Cerebellar nuclear complex (tissue), 1 donor: ENCODE measurements at places on chromosomes 13 and 19.
A peak's percentile ranks its signal among the peaks of the same experiment; 100 is the strongest.

DNA sequence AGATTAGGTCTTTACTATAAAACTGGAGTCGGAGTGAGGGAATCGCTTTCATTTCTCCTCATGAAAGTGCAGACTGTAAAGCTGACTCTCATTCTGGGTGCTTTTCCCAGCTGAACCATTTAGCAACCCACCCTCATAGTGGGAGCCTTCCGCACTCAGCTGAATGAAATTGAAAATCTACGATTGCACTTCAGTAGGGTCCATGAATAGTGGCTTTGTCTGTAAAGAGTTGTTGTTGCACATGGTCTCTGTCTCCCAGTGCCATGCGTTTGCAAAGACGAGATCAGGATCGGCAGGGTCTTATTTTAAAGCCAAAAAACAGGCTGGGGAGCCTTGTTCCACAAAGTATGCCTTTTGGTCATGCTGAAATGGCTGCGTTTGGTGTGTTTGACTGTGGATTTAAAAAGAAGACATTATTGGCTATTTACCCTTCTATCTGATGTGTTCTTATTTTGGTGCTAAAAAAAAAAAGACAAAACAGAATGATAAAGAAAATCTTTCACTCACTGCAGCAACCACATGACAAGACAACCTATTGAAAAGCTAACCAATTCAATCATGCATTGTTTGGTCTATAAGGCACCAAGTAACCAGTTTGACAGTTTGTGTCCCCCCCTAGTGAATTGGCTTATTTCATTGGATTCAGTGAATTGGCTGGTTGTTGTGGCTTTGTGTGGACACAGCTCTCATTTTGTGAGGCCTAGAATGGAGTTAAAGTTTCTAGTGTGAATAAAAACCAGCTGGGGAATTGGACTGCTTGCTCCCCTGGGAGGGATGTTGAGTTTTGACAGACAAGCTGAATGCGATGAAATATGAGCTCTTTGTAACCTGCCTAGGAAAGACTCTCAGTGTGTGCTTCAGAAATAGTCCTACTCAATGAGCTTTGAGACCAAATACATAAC is 65.6 kb downstream of the ARHGAP35 start:
- no peak for DNase-seq

DNA sequence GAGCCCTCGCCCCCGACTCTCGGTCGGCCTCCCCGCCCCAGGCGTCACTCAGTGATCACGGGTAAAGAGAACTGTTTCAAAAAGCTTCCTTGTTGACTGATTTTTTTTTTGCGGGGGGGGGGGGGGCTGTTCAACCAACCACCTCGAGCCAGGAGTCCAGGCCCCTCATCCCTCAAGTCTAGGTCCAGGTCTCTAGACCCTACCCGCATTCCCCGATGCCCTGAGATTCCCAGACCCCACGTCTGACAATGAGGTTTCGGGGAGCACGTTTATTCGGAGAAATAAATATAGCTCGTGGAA is 4.3 kb downstream of the HRC start:
- no peak for DNase-seq

DNA sequence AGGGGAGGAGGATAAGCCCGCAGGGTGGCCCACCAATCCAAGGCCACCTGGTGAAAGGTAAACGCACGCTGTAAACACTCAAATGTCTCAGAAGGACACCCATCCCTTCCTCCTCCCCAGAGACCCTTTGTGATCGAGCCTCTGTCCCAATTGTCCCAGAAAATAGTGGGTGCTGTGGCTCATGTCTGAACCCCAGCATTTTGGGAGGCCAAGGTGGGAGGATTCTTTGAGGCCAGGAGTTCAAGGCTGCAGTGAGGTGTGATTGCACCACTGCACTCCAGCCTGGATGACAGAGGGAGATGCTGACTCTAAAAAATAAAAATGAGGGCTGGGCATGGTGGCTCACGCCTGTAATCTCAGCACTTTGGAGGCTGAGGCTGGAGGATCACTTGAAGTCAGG is 3.1 kb upstream of the ABHD17A start:
- DNase-seq: no peak

GRCh38 chr19:44799627-44800346 is 9.1 kb upstream of the BCAM start:
- DNase-seq: no peak

- no peak for DNase-seq
These were observed 3.6 kb upstream of the KCNN4 start for GRCh38 chr19:43784241-43784980.

DNA sequence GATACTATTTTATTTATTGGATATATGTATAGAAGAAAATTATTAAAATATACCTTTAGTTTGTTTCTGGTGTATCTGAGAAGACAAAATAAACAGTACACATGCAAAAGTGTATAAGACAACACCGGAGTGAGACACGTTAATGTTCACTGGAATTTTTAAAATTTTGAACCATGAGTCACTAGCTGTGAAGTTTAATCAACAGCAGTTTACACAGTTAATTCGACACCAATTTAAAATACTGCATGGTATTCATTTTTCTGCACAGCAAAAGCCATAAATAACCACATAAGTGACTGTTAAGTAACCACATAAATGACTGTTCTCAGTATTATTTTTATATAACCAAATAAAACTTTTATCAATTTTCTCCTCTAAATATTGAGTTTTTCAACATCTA is 418.7 kb upstream of the NBEA start:
- no peak for DNase-seq

- no peak for DNase-seq
These were observed 65.2 kb upstream of the ZNF599 start for GRCh38 chr19:34838248-34838647.

DNA sequence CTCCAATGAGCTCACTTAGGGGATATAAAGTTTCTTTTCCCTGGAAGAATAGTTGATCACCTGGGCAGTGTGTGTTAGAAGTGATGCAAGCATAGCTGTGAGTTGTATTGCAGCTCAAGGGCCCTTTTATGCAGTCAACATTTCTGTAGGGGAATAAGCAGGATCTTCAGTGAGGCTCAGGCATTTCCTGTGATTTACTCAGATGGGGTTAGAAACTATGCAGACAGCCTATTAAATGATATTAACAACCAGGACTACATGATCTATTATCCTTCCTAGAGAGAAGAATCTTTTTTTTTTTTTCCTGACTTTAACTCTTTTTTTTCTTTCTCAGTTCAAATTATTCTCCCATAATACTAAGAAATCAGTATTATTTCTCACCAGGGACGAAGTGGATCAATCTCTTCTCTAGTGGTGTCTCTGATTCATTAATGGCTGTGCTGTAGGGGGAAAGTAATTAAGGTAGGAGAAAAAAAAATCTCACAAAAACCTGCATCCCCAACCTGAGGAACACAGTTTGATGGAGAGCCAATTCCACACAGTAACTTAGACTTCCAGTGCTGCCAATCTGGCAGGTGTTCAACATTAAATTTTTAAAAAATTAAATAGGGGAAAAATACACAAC is 126.4 kb upstream of the SLC10A2 start:
- no peak for DNase-seq

GRCh38 chr19:50435221-50435620 is 2.5 kb downstream of the MYBPC2 start:
- no peak for DNase-seq

GRCh38 chr13:105579821-105580710 is 955.4 kb downstream of the EFNB2 start:
- no peak for DNase-seq

DNA sequence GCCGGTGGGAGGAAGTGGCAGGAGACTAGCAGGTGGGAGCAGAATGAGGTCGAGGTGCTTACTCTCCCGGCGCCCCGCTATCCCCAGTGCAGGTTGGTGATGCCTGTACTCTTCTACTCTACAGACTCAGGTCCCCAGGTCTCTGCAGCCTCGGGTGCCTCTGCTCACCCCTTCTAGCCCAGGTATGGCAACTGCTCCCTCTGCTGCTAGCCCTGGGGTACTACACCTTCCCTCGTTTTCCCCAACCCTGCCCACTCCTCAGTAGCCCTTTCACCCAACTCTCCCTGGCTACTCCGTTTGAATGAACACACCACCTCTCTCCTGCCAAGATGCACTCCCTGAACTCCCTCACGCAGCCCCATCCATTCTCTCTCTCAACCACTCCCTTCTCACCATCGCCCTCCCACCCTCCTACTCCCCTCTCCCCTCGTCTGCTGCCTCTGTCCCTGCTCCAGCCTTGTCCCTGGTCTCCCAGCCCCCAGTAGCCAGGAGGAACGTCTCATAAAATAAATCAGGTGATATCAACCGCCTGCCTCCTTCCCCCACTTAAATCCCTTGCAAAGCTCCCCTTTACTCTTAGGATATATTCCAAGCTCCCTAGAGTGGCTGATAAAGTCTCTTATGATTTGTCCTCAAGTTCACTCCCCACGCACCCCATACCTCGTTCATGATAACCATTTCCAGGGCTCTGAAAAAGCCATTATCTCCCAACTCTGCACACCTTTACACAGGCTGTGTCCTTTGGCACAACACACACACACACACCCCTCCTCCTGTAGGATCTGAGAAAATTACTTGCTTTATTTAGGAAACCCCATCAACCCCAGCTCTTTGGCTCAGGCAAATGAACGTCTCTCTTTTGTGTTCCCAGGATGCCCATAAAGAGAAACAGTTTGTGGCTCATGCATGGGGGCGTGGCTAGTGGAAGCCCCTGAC is 8.2 kb upstream of the MEIS3 start:
- DNase-seq: peak; percentile 59

DNA sequence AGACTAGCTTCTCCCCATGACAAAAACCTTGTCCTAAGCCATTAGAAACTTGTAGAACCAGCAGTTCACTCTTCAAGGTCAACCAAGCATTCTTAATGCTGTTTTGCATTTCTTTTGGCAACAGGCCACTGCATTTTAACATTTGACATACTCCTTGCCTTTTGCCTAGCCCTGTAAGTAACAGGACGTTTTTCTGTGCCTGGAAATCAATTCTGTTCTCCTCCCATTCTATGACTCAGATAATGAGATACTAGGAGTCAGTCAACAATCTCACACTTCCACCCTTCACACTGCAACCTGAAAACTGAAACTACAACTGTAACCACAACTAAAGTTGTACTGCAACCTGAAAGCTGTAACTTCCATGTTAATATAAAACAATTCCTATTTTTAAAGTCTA is 268.7 kb downstream of the MZT1 start:
- no peak for DNase-seq

DNA sequence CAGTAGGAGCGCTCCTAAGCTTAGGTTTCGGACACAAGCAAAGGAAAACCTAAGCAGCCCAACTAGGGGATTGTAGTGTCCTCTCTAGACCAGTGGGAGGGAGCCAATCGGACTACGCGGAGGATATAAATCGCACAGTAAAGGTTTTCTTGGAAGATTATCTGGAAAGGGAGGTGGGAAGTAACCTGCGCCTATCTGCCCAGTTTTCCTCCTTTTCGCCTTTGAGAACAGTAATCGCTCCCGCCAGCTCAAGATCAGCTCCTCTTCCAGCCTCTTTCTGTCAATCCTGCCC is 456 bp upstream of the RAB4B start:
- no peak for DNase-seq

DNA sequence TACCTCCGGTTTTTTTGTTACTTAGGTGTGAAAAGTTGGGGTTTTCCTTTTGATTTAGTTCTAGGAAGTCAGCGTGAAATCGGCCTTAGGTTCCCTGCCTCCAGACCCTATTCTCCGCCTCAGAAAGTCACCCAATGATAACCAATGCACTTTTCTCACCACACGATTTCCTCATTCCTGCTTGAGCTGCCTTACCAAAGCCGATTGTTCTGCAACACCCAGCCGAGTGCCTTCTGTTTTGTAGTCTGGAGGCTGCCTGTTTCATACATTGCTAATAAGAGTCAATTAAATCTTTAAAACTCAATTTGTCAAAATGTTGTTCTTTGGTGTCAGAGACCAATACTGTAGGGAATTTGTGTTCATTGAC is 39.7 kb downstream of the GJA3 start:
- no peak for DNase-seq

GRCh38 chr19:46621191-46622117 is 3.4 kb downstream of the PTGIR start:
- DNase-seq: no peak

GRCh38 chr13:109671919-109672318 is 114.5 kb downstream of the IRS2 start:
- DNase-seq: no peak

DNA sequence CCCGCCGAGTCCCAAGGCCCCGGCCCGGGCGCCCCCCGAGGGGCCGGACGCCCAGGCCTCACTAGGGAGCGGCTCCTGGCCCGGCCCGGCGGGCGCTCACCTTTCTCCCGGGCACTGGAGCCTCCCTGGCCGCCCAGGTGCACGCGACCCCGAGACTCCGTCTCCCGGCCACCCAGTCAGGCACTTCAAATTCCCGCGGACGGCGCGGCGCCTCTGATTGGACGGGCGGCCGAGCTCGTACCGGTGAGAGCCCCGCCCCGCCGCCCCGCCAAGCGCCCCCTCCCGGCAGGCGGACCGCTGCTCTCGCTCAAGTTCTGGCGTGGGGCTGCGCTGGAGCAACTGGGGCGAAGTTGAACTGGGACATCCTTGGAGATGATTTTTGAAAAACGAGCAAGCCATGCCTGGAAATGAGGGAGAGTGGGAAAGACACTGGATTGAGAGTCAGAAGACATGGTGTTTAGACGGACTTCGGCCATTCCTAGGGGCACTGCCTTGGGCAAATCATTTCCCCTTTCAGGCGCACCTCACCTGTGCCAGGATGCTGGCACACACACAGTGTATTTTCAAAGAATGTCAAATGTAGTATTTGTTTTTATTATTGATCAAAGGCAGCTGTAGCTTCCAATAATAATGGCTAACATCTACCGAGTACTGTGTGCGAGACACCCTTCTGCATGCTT is 485.3 kb downstream of the UQCRFS1 start:
- DNase-seq: no peak

- no peak for DNase-seq
These were observed 18.9 kb downstream of the SPINT2 start for GRCh38 chr19:38283271-38283670.

- DNase-seq: no peak
These were observed at the start of gene PNMA8A for GRCh38 chr19:46471116-46471733. TSS of gene PNMA8A (minus strand) at chr19:46471563. CDS start at chr19:46471035, 528 bp downstream.

GRCh38 chr13:87376081-87376480 is 295.1 kb upstream of the SLITRK5 start:
- no peak for DNase-seq

- no peak for DNase-seq
These were observed 14.9 kb downstream of the TEX29 start for GRCh38 chr13:111335298-111335697.
